Endothelial cell of umbilical vein (primary cell): ENCODE measurements at places on chromosomes 5 and 9. TPM values are rescaled to one million over a fixed set of nuclear protein-coding genes. Genes with fewer than 3 reads are reported as not detected.

The GTF3C4 gene
- 17.7 and 19.2 TPM in 2 replicates for total RNA-seq

The SLC46A2 gene
- not detected in 2 replicates for total RNA-seq

DNA sequence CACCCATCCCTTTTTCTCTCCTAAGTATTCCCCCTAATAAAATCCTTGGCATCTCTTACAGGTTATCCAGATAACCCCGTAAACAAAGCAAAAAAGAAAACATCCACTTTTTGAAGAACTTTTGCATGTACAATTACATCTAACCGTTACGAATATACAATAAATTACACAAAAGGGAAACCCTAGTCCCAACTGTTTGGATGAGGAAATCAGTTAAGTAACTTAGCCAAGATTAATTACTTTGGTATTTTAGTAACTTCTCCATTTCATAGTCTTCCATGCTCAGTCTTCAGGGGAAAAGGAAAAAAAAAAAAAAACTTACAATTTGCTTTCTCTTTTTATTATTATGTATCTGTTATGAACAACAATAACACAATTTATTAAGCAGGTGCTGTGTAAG lies 212.9 kb downstream of the ACTL7B start:
- DNase-seq: no peak

DNA sequence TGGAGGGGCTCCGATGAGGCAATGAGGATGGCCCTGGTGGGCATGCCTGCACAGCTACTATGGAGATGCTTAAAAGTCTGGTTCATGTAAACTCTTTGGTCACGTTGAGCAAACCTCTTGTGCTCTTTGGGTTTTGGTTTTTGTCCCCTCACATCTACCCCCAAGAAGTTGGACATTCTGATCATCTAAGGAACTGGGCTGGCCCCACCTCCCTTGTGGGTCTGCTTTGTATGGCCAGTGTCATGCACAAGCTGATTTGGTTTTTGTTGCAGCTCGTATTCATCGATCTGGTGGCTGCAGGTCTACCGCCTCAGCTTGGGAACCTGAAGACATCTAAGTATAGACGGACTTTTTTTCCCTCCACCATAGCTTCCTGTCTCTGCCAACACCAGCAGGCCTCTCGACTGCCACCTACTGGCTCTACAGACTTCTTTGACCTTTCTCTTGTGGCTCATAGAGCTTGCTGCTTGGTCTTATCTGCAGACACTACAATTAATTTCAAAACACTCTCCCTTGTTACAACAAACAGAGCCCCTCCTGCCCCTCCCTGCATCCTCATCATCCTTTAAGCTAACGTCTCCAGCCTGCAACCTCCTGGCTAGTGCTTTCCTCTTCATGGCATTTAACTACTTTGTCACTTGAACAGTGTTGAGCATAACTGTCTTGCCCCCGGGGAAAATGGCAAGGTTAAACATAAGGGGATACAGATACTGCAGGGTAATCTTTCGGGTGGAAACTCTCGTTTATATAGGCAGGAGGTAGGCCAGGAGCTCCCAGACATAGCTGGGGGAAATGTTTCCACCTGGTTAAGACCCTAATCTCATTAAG lies 34.5 kb downstream of the TSTD2 start:
- peak; percentile 82 for DNase-seq

- DNase-seq: no peak
Measured at GRCh38 chr5:15763754-15764153, 263.8 kb downstream of the FBXL7 start.

- no peak for DNase-seq
Measured at GRCh38 chr9:93290495-93291434, 106.8 kb downstream of the WNK2 start.
